ENCODE measurements at places on chromosomes 7 and 10.

- no peak for DNase-seq
These were observed 12.8 kb downstream of the DNMBP start for GRCh38 chr10:99996671-99997648.

- DNase-seq: no peak
These were observed 230.4 kb downstream of the TNS3 start for GRCh38 chr7:47351233-47352154.

DNA sequence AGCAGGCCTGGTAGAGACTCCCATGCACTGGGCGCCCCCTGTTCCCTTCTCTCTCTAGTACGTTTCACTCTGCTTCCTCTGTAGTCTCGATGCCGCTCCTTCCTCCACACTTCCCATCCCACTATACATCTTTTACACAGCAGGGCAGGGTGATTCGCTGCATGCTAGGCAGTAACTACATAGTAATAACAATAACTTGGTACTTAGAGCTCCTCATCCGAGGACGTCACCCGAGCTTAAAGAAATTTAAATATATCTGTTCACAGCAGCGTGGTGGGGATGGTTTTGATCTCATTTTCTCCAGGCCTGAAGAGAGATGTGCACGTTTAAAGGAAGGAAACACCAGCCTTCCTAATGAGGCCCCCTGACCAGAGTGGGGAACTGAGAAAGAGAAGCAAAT lies 276.9 kb downstream of the SKAP2 start:
- no peak for DNase-seq

GRCh38 chr10:113927440-113927839 lies 73.0 kb downstream of the NHLRC2 start:
- DNase-seq: no peak

DNA sequence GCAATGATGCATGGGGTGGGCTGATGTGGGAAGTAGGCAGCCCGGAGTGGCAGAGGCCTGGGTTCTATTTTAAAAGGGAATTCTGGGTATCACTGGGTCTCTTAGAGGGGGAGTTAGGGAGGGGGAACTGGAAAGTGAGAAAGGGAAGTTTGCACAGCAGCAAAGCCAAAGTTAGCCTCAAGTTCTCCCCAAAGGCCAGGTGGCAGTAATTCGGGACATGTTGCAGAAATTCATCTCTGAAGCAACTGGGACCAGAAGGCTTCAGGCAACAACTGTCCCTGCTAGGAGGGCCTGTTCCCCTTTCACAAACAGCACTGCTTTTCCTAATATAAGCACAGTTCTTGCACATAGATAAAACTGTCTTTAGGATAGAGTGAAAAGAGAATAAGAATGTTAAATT lies 67.4 kb downstream of the NOD1 start:
- no peak for DNase-seq

DNA sequence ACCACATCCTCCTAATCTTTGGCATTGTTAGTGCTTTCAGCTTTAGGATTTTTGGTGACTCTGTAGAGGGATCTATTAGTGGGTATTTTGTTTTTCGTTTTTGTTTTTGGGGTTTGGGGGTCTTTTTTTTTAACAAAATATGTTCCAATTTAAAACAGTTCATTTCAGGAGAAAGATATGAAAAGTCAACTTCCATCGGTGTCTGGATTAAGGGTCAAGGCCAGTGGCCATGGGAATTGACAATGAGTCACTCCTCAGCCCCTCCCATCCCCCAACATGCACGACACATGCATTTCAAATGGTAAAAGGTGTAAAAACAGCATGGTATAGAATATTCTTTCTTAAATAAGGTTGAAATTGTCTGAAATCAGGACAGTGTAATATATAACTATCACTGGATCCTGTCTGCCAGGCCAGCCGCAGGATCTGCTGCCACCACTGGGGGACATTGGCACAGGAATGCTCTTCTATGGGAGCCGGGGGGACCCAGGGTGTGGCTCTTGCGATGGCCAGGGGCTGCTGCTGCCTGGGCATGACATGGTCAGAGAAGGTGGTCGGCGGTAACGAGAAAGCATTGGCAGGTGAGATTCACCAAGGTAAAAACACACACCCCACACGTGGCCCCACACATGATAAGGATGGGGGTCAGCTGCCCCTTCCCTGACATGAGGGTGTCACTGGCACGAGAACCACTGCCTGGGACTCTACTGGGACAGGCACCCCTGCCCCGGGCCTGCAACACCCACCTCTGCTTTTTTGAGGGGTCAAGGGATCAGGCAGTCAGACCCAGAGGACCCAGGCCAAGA lies 126.2 kb upstream of the KCTD7 start:
- DNase-seq: no peak

- DNase-seq: no peak
These were observed 131.9 kb downstream of the TFPI2 start for GRCh38 chr7:93758631-93759030.

GRCh38 chr10:52740913-52741675 lies 31.5 kb downstream of the MBL2 start:
- no peak for DNase-seq

DNA sequence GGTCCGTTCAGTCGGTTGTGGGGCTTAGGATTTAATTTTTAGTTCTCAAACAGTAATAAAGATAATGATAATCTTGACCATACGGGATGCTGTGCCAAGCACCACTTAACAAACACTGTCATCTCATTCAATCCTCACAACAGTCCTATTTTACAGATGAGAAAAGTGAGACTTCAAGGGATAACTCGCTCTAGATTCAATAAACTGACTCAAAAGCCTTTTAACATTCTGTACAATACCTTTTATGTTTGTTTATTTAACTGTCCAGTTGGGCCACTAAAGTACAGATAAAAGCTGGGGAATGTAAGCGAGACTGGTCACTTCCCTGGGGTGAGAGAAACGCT lies 437 bp upstream of the CFAP69 start:
- no peak for DNase-seq

DNA sequence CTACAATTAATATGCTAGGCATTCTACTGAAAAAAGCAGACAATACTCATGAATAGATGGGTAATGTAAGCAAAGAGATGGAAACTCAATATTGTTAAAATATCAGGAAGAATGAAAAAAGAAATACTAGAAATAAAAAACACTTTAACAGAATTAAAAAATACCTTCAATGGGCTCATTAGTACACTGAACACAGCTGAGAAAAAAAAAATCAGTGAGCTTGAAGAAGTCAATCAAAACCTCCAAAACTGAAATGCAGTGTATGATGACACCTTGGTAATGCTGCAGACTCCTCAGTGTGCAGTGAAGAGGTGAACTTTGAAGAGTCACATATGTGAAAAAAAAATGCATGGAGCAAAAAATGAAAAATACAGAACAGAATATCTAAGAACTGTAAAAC lies 227.2 kb downstream of the TMEM26 start:
- DNase-seq: no peak

DNA sequence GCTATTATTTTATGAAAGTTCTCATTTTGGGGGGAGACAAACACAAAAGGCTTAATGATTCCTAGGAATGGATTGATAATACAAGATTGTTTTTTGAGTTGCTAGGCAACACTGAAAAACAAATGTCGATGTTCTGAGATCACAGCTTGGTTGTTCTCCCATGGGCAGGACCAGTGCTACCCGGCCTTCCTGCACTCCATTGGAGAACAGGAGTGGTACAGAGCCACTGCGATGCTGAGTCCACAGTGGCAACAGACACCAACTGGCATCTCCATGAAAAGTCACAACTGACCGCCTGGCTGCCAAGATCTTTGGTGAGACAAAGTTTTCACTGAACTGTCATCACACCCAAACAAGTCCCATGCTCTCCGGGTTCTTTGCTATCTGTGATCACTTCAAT lies 68.9 kb upstream of the NMT2 start:
- no peak for DNase-seq

All from NCI-H526 treated with DMSO at 0.1 percent for 48 hours (cell line).